ENCODE measurements at places on chromosomes 4 and X.

DNA sequence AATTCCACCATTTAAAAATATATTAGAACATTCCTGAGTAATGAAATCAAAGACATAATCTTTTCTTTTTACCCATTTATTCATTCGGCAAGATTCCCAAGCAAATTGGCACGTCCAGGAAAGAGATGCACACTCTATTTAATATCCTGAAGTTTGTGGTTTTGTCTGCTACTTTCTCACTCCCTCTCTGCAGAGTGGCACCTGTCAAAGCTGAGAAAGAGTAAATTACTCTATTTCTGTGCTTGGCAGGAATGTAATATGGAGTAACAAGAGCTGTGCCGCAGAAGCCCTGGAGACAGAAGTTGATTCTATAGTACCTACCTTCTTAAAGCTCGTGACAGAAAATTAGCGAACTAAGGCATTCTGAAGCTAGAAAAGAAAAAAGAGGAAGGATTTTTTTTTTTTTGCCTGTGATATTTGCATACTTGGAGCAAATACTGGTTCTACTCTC, 5.5 kb downstream of the GSTCD start:
- no peak for DNase-seq

GRCh38 chr4:140861359-140862176, 105.4 kb upstream of the TBC1D9 start:
- DNase-seq, result peak; percentile 46

DNA sequence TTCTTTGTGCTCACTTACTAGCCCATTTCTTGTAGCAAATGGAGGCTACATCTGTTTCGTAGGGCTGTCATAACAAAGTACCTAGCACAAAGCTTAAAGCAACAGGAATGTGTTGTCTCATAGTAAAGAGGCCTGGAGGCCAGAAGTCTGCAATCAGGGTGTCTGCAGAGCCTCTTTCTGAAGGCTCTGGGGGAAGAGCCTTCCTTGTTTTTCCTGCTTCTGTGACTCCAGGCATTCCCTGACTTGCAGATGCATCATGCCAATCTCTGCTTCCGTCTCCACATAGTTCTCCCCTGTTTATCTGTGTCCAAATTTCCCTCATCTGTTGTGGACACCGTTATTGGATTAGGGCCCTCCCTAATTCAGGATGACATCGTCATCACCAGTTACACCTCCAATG, 67.1 kb downstream of the SHROOM2 start:
- no peak for DNase-seq

GRCh38 chr4:134533068-134533467, 331.5 kb upstream of the PABPC4L start:
- DNase-seq, result no peak

GRCh38 chrX:71098302-71098701, 2.7 kb downstream of the FOXO4 start:
- peak; percentile 55 for DNase-seq

DNA sequence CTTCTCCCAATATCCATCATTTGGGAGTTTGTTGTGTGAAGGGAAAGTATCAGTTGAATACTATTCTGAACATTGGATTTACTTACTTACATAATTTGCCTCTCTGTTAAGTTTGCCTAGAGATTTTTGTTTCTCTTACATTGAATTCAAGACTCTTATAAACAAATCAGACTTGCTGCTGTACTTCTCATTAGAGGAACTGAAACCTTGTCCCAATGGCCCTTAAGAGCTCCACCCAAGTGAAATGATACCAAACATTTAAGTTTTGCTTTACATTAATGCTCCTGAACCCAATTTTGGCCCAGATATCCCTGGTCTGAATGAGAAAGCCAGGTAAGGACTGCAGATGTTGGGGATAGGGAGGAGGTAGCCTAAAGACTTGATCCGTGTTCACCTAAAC, 32.0 kb downstream of the HAND2 start:
- DNase-seq, result no peak

DNA sequence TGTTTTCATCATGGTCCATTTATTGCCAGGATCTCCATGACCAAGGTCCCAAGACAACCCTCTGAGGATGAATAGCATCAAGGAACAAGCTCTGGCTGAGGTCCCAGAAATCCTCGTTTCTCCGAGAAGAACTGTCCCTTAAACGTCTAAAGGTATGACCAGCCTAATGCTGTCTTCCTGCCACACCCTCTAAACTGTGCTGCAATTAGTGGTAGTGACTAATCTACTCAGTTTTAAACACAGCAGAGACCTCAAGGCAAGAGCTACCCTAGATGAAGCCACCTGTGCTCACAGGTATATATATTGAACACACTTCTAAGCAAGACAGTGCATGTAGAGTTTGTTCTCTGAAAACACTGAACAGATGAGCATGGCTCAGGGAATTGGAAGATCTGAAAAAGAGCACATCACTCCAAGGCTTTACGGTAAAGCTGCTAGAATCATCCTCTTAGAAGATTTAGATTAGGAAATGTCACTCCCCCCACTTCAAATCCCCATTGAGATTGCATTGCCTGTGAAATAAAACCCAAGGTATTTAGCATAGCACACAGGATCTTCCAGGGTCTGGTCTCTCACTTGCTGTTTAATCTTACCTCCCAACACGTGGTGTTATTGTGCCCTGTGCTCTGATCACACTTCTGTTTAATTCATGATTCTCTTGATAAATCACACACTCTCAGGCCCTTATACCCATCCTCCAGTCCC, 173.9 kb upstream of the VCX3A start:
- DNase-seq, result no peak

DNA sequence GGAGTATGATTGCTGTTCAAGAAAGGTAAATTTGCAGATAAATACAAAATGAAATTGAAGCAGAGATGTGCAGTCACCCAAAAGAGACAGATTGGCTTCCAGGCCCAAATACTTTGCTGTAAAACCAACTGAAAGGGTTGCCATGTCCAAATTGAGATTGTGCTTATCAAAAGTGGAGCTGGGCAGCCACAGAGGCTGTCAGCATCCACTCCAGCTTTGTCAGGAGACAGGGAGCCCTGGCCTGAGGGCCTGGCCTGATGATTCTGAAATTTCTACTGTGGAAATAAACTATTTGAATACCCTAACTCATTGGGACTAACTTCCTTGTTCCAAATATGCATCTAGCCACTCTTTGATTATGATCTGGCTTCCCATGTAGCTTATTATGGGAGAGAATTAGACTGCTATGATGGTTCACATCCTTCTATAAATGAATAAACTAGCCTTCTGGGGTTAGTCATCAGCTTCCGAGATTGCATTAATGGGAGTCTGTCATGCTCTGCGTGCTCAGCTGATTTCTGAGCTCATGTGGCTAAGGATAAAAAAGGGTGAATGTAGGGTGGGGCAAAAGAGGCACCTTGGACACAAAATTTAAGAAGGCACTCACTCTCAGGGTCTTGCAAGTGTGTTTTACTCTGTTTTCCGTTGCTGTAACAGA, 48.2 kb downstream of the SLC34A2 start:
- DNase-seq, result no peak

- no peak for DNase-seq
Measured at GRCh38 chr4:11338956-11339782, 89.5 kb downstream of the HS3ST1 start.

- no peak for DNase-seq
Measured at GRCh38 chrX:132271311-132271778, 52.1 kb upstream of the RAP2C start.
